ENCODE measurements at places on chromosomes 1 and 21.
A peak's percentile ranks its signal among the peaks of the same experiment; 100 is the strongest.

- DNase-seq = no peak
Measured at GRCh38 chr1:228669242-228669585, 66.1 kb upstream of the RHOU start.

GRCh38 chr1:73943270-73943669 is 254.7 kb downstream of the LRRIQ3 start:
- no peak for DNase-seq

GRCh38 chr1:216562383-216562782 is 139.1 kb upstream of the USH2A start:
- no peak for DNase-seq

DNA sequence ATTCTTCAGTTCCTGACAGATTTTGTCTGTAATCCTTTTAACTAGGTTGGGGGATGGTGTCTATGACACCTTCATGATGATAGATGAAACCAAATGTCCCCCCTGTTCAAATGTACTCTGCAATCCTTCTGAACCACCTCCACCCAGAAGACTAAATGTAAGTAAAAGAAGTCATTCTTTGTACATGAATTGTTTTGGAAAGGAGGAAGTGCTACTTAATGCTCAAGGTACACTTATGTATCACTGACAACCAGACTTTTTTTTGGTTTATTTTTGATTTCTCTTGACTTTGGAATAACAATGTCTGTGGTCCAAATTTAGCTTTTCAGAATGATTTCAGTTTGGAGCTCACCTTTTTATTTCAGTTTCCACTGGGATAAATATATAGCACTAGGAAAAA is 2.3 kb downstream of the DYRK3 start:
- DNase-seq = no peak

DNA sequence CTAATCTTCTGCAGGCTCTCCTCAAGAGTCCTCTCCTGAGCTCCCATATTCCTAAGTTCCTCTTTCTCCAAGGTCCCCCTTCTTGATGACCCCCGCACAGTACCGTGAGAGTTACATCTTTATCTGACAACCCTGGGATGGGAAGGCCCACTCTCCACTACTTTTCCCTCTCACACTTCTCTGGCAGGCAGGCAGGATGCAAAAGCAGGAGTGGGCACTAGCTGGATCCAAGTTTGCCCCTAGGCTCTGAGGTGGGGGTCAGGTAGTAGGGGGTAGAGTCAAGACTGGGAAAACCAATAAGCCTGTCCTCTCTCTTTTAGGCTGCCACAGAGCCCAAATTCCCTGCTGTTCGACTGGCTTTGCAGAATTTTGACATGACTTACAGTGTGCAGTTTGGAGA is 3.9 kb downstream of the NSUN4 start:
- no peak for DNase-seq

GRCh38 chr1:18556364-18556763 is 74.3 kb upstream of the PAX7 start:
- DNase-seq = no peak

DNA sequence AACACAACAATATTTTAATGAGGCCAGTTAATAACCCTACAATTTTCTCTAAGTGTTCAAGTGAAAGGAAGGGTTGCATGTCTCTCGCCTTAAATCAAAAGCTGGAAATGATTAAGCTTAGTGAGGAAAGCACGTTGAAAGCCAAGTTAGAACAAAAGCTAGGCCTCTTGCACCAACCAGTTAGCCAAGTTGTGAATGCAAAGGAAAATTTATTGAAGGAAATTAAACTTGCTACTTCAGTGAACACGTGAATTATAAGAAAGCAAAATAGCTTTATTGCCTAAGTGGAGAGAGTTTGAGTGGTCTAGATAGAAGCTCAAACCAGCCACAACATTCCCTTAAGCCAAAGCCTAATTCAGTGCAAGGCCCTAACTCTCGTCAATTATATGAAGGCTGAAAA is 135.6 kb downstream of the DUSP10 start:
- DNase-seq = no peak

- no peak for DNase-seq
Measured at GRCh38 chr1:27513958-27514357, 24.0 kb upstream of the WASF2 start.

- DNase-seq = no peak
Measured at GRCh38 chr1:220689666-220690065, 497 bp upstream of the C1orf115 start.

GRCh38 chr21:35460441-35460840 is 411.3 kb upstream of the RUNX1 start:
- DNase-seq = no peak

- DNase-seq = no peak
Measured at GRCh38 chr21:32991361-32991760, 34.4 kb upstream of the OLIG2 start.

- DNase-seq = no peak
Measured at GRCh38 chr1:1120866-1121591, 5.1 kb upstream of the C1orf159 start.

GRCh38 chr1:115118611-115119010 is 29.3 kb upstream of the TSPAN2 start:
- no peak for DNase-seq

- DNase-seq = no peak
Measured at GRCh38 chr21:37101384-37101783, 28.3 kb downstream of the TTC3 start.

DNA sequence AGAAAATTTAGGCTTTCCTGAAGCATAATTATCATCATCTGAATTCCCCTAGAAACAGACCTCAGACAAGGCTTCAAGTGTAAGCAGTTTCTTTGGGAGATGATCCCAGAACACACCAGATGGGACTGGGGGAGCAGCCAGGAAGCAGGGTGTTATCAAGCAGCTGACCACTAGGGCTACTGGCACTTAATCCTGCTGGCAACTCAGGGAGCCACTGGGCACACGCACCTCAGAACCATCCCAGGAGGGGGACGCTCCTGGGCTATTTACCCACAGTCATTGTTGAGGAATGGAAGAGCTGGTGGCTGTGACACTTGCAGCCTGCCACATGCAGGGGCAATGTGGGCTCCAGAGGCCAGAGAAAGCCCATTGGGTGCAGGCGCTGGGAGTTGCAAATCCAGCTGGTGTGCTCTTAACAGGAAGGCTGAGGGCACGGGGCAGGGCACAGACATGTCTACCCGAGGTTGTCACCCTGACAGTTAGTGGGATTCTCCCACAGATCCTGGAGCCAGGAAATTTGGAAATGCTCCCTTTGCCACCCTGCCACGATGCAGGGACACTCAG is 15.1 kb upstream of the IL22RA1 start:
- no peak for DNase-seq

DNA sequence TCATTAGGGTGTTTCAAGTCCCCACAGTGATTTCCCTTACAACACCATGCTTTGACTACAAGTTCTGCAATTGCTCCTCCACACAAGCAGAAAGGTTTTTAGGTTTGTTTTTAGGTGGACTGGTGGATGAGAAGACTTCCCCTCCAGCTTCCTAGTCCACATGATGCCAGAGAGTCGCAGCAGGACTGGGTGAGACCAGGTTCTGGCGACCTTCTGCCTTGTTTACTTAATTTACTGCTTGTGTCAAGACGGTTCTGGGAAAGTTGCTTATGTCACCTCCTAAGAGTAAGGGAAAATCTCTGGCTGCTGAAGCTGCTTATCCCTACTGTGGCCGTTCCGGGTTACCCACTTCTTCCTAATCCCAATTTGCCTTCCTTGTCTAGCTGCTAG is 76.4 kb downstream of the GLUL start:
- no peak for DNase-seq

DNA sequence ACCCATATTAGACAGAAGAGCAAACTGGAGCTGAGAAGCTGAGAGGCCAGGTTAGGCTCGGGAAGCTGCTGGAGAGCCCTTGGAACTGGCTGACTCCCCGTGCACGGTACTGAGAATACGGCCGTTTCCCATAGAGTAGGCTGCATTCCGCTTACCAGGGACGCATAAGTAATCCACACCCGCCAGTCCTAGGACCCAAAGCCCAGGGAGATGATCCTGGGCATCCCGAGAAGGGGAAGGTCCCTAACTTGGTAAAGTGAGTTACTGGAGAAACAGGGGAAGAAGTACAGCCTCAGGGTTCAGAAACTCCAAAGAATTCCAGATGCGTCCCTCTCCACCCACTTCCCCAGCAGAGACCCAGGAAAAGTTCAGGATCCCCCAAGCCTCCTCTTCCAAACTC is 1.3 kb downstream of the LRRC38 start:
- no peak for DNase-seq

DNA sequence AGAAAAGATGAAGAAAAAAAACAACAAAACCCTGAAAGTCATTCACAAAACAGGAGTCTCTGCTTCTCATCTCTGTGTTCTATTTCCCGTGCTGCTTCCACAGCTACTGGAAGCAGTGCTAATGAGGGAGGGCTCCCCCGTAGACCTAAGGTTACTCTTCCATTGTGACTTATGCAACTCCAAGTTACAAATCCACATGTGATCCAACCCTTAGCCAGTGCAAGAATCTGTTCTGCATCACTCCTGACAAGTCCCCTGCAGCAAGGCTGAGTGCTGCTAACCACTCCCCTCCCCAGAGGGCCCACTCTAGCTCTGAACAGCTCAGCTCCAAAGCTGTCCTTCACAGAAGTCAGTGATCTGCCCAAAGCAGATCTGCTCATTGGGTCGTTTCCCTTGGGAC is 10.3 kb downstream of the DNALI1 start:
- no peak for DNase-seq

DNA sequence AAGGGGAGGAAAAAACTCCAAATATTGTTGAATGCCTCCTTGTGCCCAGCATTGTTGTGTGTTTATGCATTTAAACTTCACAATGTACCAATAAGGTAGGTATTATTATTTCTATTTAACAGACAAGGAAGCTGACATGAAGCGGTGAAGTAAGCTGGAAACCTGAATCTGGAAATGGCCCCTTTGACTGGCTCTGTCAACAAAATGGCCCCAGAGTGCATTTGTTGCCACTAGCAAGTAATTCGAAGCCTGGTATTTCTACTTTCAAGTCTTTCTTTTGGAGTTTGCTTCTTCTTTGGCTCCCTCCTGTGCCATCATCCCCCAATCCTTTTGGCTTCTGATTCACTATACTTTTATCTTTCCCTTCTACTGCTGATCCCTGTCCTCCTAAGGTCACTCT is 23.1 kb downstream of the CRYZL1 start:
- no peak for DNase-seq

DNA sequence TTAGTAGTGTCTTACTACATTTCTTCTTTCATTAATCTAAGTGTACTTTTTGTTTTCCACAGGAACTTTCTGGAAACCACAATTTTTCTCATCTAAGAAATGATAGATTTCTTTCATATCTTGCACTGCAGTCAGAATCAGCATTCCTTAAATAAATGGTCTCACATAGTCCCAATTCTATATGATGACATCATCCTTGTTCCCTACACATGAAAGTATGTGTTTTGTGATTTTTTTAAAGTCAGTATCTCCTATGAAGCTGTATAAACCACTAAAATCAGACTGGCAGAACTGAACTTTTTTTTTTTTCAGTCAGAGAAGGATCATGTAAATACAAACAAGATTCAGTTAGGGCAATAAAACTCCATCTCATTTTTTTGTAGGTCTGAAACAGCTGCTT is 742.6 kb upstream of the CXADR start:
- DNase-seq = no peak

- no peak for DNase-seq
Measured at GRCh38 chr21:14361958-14362357, 21.0 kb downstream of the HSPA13 start.

DNA sequence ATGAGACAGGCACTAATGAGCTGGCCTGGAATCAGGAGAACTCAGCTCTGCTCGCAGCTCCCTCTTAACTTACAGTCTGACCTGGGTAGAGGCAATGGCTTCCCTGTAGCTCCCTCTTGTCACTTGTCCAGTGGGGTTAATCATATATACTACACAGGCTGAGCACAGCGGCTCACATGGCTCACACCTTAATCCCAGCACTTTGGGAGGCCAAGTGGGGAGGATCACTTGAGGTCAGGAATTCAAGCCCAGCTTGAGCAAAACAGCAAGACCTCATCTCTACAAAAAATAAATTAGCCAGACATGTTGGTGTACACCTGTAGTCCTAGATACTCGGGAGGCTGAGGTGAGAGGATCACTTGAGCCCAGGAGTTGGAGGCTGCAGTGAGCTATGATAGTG is 4.2 kb downstream of the S100A6 start:
- no peak for DNase-seq

- DNase-seq = no peak
Measured at GRCh38 chr1:101275672-101276071, 38.9 kb downstream of the S1PR1 start.

- DNase-seq = no peak
Measured at GRCh38 chr1:246674049-246674448, 50.2 kb upstream of the SCCPDH start.

- DNase-seq = no peak
Measured at GRCh38 chr1:9658199-9658598, 6.7 kb downstream of the PIK3CD start.

DNA sequence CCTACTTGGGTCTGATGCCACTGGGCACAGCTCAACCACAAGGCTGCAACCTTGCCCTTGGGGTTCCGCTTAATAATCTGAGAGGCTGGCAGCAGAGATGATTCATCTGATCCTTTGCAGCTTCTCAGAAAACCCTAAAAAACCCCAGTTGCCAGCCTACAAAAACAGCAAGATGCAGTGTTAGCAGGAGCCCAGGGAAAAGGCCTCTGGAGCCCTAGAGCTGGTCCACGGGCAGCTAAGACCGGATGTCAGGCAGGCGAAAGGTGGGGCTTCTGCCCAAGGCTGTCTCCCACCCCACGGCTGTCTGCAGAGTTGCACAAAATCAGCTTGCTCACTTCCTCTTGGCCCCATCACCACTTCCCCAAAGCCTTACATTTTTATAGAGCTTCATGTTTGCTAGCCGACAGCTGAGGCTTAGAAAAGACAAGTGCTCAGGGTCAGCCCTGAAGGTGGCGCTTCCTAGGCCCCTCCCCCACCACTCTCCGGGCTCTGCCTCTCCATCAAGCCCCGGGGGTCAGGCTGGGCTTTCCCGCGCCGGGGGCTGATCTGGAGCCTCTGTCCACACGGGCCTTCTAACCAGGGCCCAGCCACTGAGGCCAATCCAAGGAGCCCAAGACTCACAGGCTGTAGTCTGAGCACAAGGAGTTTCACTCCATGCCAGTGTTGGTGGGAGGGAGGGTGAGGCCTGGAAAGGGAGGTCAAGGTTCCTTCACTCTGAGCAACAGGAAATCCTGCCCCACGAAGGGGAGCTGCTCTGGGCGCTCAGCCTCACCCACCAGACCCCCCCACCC is 4.2 kb upstream of the ADORA3 start:
- peak; percentile 80 for DNase-seq

DNA sequence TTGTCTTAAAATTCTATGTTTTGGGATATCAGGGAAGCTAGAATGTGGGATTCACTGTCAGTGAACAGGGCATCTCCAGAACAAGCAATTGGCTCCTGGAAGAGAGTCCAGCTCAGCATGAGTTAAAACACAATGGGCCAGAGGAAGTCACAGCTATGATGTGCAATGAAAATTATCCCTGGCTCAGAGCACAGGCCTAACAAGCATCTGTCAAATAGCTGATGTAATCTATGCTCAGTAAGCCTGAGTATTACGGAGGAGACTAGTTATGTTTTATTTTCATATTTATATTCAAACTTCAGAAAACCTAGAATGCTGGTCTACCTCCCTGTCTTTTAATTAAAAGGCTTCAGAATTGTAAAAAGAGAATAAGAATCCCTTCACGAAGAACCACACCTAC is 41.6 kb downstream of the PARP1 start:
- DNase-seq = no peak

GRCh38 chr1:231161667-231162296 is at the start of gene TRIM67:
Gene TRIM67 (plus strand): TSS chr1:231162058. CDS start chr1:231162970, 912 bp downstream.
- peak; percentile 24 for DNase-seq

GRCh38 chr1:66890621-66891020 is 34.0 kb downstream of the DNAI4 start:
- DNase-seq = no peak

GRCh38 chr1:85563139-85563538 is 17.4 kb upstream of the CCN1 start:
- DNase-seq = no peak

Measured in activated T-cell treated with anti-CD3 and anti-CD28 coated beads, Interleukin-2, amount 50 U/mL, for 48 hours (primary cell).